ENCODE measurements at places on chromosomes 16 and 17. TPM values are rescaled to one million over a fixed set of nuclear protein-coding genes. Genes with fewer than 3 reads are reported as not detected.
A peak's percentile ranks its signal among the peaks of the same experiment; 100 is the strongest.

- no peak for DNase-seq
Measured at GRCh38 chr16:56424791-56425438, 430 bp downstream of the AMFR start.

- no peak for DNase-seq
Measured at GRCh38 chr16:88937206-88937621, 39.8 kb downstream of the CBFA2T3 start.

The CTRB2 gene
- not detected for total RNA-seq

DNA sequence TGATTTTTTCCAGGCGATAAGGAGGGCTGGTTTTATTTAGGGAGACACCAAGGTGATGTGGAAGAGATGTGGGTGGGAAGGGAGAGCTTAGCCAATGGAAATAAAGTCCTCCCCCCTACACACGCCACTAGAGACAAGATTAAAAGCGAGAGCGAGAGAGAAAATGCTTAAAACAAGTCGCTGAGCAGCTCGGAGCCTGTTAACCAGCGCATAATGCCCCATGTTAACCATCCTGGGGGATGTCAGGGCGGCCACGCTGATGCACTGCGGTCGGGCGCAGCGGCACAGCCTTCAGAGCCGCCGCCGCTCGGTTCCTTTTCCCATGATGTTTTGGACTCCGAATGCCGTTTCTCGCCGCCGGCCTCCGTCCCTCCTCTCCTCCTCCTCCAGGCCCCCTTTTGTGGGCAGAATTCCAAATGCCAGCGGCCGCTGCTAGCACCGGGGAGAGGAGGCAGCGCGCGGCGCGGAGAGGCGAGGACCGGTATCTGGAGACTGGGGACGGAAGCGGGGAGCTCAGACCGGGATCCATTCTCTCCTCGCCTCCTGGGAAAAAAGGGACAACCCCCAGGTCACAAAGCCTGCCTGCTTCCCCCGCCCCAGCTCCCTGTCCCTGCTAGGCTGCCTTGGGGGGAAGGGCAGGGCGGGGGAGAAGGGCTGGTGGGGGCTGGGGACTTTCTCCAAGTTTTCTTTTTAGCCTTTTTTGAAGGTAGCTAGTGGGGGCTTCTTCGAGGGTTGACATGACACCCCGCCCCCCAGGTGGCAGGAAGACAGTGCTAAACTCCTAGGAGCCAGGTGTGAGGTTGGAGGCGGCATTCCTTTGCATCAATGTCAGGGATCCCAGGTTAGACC lies 98.1 kb upstream of the CCL2 start:
- no peak for DNase-seq

GRCh38 chr16:66925322-66925840 lies at the start of gene RRAD:
Gene RRAD (minus strand): TSS chr16:66925535. CDS start chr16:66925179, 356 bp downstream.
- DNase-seq: peak; percentile 56

DNA sequence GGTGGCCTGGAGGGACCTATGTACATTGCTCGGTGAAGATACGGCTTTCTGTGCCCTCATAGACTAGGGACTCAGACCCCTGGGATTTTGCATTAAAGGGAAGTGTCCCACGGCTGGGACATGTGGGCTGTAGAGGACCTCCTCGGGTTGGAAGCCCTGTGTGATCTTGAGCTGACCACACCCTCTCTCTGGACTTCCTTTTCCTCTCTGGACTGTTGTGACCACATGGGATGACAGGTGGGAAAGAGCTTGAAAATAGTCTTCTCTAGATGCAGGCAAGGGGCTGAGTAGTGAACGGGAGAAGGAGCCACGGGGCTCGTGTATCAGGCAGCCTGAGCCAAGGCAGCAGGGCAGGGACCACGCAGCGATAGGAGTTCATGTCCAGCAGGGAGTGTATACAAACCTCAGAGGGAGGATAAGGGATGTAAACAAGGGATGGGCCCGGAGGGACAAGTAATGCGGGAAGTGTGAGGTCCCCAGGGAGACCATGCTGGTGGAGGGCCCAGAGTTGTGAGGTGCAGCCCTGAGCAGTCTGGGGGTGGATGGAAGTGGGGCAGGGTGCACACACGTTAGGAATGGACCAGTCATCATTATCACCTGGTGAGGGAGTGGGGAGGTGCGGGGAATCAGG lies 4.5 kb upstream of the SLC4A1 start:
- DNase-seq: no peak

DNA sequence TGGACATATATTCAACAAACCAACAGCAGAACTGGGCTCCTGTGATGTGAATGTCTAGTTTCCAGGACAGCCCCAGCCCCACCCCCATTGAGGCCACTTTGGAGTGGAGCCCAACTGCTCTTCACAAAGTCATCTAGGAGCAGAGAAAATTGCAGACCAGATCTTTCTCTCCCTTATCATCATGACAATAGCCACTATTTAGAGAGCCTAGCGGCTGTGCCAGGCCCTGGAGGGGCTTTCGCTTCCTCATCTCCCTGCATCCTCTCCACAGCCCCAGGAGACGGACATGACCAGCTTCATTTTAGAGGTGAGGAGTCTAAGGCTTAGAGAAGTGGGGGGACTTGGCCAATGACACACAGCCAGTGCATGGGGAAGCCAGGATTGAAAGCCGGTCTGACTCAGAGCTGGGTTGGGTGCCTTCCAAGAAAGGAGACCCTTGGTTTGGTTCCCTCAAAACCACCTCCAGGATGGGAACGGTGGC lies 1.4 kb downstream of the PRSS8 start:
- DNase-seq: peak; percentile 52

The ITGAD gene
- total RNA-seq: not detected

- peak; percentile 21 for DNase-seq
Measured at GRCh38 chr17:30450125-30451027, 26.8 kb upstream of the GOSR1 start.

The NOD2 gene
- total RNA-seq: 0.07 TPM

The CDH13 gene
- total RNA-seq: 61.5 TPM

- no peak for DNase-seq
Measured at GRCh38 chr16:86893506-86893905, 315.2 kb downstream of the FOXL1 start.

- DNase-seq: no peak
Measured at GRCh38 chr16:27398894-27399853, 2.8 kb upstream of the IL21R start.

GRCh38 chr17:27315322-27315721 lies 21.4 kb downstream of the WSB1 start:
- DNase-seq: peak; percentile 21
